ENCODE measurements at places on chromosomes 1 and 21. TPM values are rescaled to one million over a fixed set of nuclear protein-coding genes. Genes with fewer than 3 reads are reported as not detected.

Gene ECM1
- polyA plus RNA-seq, result 4.2 TPM

Gene PRRX1
- 179 TPM for polyA plus RNA-seq

Gene DIO1
- polyA plus RNA-seq, result not detected

Gene AADACL4
- polyA plus RNA-seq, result 0.13 TPM

Gene TRNP1
- 1.2 TPM for polyA plus RNA-seq

Gene GPR52
- polyA plus RNA-seq, result not detected

Gene MIA3
- polyA plus RNA-seq, result 57.4 TPM

Gene BLZF1
- 17.1 TPM for polyA plus RNA-seq

Gene LCE1B
- polyA plus RNA-seq, result not detected

Gene FCER1A
- 0.50 TPM for polyA plus RNA-seq

Gene GPR61
- polyA plus RNA-seq, result 3.1 TPM

Gene RASSF5
- 7.4 TPM for polyA plus RNA-seq

Measured in hindlimb muscle (tissue), 1 donor.